Memory B cell (primary cell): ENCODE measurements at places on chromosomes 11 and 22.

GRCh38 chr22:48740731-48741405 is 1086.8 kb downstream of the BRD1 start:
- no peak overlapping the region for H3K27ac ChIP-seq
- no peaks in the 10 kb centered on the region for H3K36me3 ChIP-seq
- no peaks in the 10 kb centered on the region for H3K4me1 ChIP-seq
- no peak overlapping the region for H3K4me3 ChIP-seq
- H3K27me3 ChIP-seq = no peaks in the 10 kb centered on the region

DNA sequence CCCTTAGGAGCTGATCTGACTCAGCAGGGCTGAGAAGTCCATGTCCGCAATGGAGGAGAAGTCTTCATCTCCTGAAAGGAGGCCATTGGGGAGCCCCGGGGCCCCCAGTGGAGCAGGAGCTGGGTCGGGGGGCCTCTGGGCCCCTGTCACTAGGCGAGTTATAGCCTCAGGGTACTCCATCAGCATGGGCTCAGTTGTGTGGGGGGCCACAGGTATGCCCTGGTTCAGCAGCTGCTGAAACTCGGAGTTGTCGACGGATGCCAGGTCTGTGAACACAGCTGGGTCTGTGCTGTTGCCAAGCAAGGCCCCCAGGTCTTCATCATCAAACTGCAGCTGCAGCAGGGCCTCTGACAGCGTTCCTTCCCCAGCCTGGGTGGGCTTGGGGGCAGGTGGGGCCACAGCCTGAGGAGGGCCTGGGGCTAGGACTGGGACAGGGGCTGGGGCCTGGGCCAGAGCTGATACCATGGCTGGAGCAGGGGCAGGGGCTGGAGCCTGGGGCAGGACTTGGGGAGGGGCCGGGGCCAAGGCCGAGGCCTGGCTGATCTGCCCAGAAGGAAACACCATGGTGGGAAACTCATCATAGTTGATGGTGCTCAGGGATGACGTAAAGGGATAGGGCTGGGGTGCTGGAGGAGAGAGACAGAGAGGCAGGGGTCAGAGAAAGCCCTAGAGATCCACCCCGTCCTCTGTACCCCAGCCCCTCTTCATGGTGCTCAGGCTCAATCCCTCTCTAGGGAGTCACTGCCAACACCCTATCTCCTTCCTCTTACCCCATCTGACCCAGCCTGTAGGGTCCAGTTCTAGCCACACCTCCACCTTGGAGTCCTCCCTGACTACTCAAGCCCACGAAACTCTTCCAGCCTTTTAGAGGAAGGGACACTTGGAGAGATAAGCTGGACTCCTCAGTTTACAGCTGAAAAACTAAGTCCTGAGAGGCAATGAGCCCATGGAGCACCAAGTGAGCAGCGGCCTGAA is 8.1 kb downstream of the RELA start:
- DNase-seq = no peak
- peaks cover 30% of the 10 kb centered on the region for H3K36me3 ChIP-seq
- peaks cover 44% of the 10 kb centered on the region for H3K4me1 ChIP-seq
- peak overlapping the region; percentile 82 for H3K27ac ChIP-seq

DNA sequence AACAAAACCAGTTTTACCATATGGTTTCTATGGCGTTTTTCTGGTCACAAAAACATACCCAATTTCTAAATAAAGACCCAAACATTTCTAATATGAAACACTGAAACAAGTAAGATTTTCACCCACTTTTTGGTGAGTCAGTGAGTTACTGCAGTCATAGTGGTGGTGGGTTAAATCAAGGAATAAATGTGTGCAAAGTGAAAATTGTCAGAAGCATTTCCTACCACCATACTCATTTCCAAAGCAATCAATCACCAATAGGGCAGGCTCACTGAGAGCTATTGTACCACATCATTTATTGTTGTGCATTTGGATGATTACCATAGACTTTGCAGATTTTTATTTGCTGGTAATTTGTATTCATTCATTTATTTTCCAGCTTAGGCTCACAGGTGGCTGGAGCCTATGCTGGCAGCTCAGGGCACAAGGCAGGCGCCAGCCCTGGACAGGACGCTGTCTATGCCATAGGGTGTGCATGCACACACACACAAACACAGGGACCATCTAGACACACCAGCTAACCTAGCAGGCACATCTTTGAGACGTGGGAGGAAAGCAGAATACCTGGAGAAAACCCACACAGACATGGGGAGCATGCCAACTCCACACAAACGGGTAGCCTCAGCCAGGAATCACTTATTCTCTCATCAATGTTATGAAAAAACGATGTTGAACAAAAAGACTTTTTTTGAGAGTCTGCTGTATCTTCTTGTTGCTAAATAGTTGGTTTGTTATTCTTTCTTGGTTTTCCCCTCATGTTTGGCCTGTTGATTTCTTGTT is 5.1 kb downstream of the FAM118B start:
- DNase-seq = no peak
- H3K4me3 ChIP-seq = no peak overlapping the region
- no peak overlapping the region for H3K27ac ChIP-seq
- peaks cover 35% of the 10 kb centered on the region for H3K4me1 ChIP-seq
- no peaks in the 10 kb centered on the region for H3K36me3 ChIP-seq
- H3K27me3 ChIP-seq = no peaks in the 10 kb centered on the region

DNA sequence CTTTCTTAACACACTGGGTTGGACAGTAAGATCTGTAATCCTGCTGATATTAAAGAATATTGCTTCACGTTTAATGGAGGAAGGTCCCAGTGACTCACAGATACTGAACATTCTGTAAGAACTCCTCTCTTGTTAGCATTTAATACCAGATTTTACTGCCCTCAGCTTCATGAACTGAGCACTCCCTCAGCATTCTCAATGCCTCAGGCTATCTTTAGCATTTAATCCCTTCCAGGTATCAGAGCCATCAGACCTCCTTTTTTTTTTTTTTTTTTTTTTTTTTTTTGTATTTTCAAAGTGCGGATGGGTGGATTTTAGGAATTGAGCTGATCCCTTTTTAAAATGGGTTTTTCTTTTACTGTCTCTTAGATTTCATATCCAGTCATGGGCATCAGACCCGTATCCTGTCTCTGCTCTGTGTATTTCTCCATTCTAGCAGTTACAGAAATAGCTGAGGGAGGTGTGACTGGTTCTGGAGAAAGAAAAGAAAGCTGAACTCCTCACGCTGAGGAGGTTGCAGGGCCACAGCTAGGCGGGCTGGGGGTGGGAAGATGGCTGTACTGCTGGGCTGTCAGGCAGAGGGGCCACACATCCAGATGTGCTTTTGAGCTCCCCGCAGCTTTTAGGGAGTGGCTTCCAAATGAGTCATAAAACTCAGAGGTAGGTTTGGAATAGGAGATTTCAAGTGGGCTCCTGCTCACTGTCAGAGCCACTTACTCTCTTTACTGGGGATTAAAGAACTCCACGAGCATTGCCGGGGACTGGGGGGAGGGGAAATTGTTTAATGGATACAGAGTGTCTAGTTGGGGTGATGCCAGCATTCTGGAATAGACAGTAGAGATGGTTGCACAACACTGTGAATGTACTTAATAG is 97.0 kb downstream of the SYT9 start:
- peaks cover 5% of the 10 kb centered on the region for H3K27me3 ChIP-seq
- H3K4me1 ChIP-seq = peaks cover 4% of the 10 kb centered on the region

- no peak overlapping the region for H3K4me3 ChIP-seq
- H3K27ac ChIP-seq = peak overlapping the region; percentile 90
- no peaks in the 10 kb centered on the region for H3K36me3 ChIP-seq
- H3K4me1 ChIP-seq = peaks cover 15% of the 10 kb centered on the region
- H3K27me3 ChIP-seq = no peaks in the 10 kb centered on the region
Measured at GRCh38 chr22:23424031-23424430, 156.1 kb downstream of the IGLL1 start.
